GM12892 (cell line): ENCODE measurements at places on chromosomes 2 and 18.

GRCh38 chr2:100568989-100569388 is 6.2 kb downstream of the PDCL3 start:
- DNase-seq: no peak

GRCh38 chr2:12716032-12716281 is 779 bp upstream of the TRIB2 start:
- peak; percentile 28 for DNase-seq

DNA sequence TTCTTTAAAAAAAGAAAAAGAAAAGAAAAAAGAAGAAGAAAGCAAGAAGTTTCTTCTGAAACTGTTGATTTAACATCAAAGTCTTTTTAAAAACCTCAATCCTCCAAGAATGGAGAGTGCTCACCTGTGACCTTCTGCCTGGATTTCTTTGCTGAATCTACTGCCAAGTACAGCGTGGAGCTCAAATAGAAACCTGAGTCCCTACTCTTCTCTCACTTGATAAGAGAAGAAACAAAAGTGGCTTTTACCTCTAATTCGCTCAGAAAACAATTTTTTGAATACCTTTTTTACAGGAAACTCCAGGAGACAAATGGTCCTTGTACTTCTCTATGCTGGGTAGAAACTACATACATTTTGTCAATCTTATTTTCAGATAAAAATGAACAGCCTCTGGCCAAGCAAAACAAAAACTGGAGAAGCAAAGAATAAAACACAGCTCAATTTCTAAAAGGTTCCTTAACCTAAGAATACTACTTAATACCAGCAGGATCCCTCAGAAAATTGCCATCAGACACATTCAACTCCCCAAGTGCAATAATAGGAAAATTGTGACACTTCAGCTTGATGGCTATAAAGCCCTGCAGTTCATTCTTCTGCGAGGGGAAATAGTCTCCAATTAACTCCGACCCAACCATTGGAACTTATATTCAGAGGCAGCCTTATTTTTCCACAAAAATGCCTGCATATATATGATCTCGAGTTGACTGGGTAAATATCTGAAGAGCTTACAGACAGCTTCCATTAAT is 85.8 kb downstream of the GRB14 start:
- DNase-seq: no peak

DNA sequence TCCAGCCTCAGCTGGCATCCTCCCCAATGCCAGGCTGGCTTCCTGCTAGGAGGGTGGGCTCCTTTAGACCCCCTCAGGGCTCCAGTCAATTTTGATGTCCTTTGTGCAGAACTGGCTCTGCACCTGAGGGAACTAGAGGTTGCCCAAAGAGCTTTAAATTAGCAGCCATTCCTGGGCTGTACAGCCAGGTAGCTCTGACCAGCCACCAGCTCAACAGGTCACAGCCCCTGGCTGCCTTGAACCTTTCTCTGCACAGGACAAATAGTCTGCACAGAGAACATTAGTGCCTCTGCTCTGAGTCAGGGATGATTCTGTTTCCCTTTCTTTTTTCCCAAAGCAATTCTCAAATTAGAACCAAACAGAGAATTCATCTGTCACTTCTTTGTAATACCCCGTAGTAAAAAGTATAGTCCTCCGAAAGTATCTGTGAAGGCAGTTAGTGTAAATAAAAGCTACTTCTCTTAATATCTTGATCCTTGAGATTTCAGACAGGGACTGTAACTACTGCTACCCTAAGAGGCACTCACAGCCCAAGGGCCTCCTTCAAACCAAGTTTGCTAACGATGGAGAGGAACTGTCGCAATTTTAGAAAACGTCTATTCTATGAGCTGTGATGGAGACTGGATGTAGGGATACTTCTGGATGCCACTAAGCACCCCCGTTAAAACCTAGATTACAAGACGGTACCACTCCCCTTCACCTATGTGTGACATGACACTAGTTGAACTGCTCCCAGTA is 3.0 kb downstream of the TTC32 start:
- DNase-seq: no peak

GRCh38 chr2:238970553-238971081 is 122.7 kb downstream of the TWIST2 start:
- peak; percentile 75 for DNase-seq

GRCh38 chr2:64243081-64244036 is 99.1 kb upstream of the PELI1 start:
- no peak for DNase-seq

DNA sequence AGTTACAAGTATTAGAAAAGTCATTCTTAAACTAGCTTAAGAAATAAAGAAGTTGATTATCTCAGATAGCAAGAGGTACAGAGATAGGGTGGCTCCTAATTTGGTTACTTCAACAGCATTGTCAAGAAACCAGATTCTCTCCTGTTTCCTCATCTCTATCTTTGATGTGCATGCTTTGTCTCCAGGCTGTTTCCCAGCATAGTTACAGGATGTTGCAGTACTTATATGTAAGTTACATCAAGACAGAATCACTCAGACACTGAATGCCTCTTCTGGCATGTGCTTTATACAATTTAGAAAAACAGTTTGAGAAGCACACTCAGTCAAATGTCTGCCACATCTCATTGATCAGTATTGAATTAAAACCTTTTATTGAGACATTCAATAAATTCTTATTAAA is 189.5 kb upstream of the UBE2E3 start:
- DNase-seq: no peak

DNA sequence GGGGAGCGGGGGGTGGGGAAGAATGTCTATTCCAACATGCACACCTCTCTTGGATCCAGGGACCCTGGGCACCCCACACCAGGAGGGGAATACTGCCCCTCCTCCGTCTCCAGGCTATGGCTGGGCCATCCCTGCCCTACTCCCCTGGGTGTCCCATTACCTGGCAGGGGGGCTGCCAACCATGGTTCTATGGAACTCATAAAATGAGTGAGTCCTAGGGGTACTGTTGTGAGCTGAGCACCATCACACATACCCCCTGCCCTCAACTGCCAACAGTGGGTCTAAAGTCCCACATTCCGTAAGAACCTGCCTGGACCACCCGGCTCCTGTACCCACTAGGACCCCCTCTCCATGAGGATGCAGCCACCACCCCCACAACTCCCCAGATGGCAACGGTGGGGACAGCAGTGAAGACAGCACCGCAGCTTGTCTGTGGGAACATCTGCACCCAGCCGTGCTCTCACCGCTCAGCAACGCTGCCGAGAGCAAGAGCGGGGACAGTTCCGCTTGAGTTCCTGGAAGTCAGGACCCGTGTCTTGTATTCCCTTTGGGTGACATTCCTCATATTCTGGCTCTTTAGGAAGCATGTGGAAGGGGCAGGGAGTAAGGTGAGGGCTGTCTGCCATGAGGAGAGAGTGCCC is 41.5 kb downstream of the BIN1 start:
- no peak for DNase-seq

DNA sequence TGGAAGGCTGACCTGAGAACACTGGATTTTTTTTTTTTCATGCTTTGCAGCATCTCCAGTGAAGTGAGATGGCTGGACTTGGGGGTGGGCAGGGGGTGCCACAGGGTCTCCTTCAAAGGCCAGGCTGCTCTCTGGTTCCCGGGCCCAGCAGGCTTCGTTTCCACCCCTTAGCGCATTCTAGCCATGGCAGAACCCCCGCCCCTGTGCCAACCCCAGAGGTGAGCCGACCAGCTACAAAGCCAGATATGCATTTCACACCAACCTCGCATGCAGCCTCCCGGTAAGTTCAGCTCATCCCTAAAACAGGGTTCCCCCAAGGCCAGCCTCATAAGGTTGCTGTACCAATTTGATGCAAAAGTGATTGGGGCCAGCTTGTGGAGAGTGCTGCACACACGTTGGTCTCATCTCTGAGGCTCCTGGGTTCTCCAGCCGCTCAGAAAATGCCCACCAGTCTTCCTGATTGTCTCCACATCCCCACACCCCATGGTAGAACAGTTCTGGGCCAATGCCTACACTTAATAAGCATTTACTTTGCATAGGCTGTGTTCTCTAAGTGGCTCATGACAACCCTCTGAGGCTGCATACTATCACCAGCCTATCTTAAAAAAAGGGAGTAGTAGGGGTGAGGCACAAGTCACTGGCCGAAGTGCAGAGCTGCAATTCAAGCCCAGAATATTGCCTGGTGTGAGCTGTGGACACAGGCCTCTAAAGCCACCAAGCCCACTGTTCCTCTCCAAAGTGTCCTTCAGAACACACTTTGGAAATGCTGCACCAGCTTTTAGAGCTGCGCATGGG is 23.3 kb downstream of the SMAD7 start:
- DNase-seq: no peak

DNA sequence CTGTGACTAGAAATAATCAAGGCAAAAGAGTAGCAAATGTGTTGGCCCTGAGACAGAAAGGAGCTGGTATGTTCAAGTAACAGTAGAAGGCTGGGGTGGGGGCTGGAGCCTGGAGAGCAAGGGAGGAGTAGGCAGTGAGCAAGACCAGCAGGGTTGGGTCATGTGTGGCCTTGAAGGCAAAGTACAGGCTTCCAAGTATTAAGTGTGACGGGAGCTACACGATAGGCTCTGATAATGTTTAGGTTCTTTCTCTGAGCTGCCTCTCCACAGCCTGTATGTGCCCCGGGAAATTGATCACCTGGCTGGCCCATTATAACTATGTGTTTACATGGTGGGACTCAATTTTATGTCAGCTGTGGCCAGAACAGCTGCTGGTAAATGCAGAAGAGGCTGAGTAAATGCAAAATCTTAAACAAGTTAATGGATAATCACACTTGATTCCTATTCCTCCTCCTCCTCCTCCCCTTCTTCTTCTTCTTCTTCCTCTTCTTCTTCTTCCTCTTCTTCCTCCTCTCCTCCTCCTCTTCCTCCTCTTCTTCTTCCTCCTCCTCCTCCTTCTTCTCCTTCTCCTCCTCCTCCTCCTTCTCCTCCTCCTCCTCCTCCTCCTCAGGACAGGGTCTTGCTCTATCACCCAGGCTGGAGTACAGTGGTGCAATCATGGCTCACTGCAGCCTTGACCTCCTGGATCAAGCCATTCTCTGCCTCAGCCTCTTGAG is 9.3 kb downstream of the IL1F10 start:
- no peak for DNase-seq

DNA sequence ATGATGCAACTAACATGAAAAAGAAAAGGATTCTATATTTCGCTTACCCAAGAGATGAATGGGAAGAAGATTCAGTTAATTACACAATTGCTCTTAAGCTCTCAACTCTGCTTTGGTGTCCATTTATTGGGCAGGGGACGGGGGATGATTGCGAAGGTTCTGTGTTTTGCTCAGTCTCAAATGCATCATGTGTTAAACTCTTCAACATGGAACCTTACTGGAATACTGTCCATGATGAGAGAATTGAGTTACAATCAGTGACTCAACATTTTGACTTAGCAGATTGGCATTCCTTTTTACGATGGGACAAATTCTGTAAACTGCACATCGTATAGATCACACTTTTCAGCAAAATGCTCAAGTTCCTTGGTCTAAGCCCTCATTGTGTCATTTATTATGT is 135.6 kb downstream of the RBMS1 start:
- DNase-seq: no peak

DNA sequence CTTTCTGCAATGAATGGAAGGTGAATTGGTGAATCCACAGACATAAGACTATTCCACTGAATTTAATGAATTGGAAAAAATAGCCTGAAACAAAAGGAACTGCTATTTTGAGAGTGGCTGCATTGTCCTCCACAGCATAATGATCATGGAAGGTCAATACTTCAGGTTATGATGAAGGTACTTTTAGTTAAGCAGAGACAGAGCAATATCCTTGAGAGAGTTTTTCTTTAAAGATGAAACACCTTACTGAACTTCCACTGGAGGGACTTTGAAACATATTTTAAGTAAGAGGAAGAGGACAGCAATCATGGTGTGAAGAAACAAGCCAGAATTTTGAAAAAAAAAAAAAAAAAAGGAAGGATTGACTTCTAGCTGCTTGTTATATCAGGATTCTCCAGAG is 68.8 kb upstream of the DPP10 start:
- DNase-seq: no peak

DNA sequence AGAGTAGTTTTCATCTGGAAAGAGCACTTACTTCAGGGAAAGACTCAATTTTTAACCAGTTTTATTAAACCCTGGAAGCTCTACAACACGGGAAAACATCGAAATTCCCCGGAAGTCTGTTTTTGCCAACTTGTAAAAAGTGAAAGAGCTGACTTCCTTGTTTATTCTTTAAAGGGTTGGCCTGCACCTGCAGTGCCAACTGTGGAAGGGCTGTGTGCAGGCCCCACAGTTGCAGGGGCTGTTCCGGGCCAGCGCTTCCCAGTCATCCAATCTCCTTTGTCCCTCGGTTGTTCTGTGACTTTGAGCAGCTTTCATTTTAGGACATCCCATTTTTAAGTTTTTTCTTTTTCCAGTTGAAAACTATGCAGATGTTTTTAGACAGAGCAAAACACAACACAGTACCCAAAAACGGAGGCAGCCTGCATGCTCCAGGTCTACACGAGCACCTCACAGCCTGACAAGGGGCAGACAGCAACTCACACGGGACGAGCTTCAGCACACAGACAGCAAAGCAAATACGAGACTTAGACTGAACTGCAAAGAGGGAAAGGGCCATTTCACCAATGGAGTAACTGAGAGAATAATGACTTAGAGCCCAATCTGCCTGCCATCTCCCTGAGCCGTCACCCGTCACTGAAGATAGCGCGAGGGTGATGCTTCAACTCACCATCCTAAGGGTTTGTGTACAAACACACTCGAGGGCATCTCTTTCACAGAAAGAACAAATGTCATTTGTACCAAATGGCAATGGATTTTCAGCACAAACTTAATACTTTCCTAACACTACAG is 70.6 kb downstream of the EMILIN2 start:
- DNase-seq: no peak

GRCh38 chr2:128380061-128380889 is 61.6 kb upstream of the HS6ST1 start:
- DNase-seq: no peak

DNA sequence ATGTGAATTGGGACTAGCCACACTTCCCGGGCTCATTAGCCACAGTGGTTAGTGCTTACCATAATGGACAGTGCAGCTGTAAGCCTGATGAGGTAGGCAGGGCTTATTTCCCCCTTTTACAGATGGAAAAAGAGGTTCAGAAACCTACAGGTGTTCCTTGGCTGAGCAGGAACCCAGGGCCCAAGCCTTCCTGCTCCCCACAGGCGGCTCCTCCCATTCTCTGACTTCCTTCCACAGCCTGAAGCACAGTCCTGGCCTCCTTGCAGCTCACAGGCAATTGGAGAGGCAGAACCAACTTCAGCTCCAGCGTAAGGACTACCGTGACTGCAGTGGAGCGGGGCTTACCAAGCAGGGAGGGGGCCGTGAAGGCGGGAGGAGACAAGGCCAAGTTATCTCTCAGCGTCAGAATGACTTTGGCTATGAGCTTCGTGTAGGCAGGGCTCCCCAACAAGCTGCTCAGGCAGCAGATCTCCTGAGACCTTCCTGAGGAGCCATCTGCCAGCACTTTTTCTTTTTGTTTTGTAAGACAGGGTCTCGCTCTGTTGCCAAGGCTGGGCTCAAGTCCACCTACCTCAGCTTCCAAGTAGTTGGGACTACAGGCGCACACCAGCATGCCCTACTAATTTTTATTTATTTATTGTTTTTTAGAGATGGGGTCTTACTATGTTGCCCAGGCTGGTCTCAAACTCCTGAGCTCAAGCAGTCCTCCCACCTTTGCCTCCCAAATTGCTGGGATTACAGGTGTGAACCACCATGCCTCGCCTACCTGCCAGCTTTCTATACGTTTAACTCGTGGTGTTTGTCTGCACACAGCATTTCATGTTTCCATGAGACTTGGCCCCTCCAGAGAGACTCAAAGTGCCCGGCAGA is 34.2 kb upstream of the NT5DC4 start:
- no peak for DNase-seq
